Activated naive CD8-positive, alpha-beta T cell treated with anti-CD3 and anti-CD28 coated beads, Interleukin-2, amount 50 U/mL, for 16 hours (primary cell): ENCODE measurements at places on chromosomes 7 and 10.

- no peak for DNase-seq
These were observed 107.1 kb upstream of the ITGB1 start for GRCh38 chr10:33065111-33065510.

- DNase-seq = no peak
These were observed 224.8 kb downstream of the DNAJB9 start for GRCh38 chr7:108794466-108794865.

DNA sequence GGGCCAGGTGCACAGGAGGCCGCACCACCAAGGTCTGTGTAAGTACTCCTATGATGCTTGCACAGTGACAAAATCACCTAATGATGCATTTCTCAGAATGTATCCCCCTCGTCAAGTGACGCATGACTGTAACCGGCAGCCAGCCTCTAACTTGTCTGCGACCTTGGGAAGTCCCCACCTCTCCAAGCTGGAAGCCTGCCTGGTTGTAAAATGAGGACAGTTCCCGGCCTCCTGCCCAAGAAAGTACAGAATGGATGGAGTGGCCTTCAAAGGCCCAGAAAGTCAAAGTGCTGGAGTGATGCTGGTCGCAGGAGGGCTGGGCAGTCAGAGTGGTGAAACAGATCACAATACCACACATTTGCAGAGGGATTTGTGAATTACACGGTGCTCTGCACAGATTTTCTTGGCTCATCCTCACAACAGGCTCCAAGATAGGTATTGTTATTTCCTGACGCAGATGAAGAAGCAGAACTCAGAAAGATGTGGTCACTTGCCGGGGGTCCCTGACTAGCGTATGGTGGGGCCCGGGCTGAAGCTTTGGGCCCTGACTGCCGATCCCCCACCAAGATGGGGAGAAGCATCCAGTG, 22.8 kb downstream of the SPOCK2 start:
- DNase-seq = no peak

- no peak for DNase-seq
These were observed 33.9 kb upstream of the SVIL start for GRCh38 chr10:29668628-29669027.

DNA sequence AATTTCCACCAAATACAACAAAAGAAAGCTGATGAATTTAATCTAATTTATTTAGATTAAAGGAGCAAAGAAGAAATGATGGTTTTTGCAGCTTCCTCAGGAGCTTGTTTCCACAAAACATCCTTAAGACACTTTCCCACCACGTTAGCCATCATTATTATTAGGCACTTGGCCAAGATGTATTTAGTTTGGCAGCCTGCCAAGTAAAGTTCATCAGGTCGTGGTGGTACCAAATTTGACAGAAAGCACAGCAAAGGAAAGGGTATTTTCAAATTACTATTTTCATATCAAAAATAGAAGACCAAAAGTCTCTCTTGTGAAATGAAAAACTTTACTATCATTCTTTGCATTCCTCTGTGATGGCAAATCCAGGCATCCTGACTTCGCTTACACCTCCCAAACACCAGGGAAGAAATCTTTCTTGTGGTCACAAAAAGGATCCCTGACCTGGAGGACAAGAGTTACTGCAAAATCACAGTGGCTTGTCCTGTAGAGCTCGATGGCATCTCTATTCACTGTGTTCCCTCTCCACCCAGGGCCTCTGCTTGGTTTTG, 123.1 kb upstream of the INHBA start:
- DNase-seq = no peak

DNA sequence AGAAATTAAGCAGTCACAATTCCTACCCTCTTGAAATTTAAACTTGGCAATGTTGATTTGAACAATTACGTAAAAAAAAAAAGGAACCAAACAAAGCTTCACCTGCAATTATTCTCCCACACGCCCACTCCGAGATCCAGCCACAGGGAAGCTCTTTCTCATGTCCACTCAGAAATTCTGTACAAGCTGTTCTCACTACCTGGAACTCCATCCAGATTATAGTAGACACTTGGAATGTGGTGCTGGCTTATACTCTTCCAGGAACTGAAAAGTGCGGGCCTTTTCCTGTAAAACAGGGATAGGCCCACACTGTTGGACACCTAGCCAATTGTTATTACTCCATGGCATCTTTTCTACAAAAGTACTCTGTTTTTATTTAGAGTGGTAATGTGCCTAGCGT, 20.3 kb upstream of the TOMM7 start:
- DNase-seq = no peak

DNA sequence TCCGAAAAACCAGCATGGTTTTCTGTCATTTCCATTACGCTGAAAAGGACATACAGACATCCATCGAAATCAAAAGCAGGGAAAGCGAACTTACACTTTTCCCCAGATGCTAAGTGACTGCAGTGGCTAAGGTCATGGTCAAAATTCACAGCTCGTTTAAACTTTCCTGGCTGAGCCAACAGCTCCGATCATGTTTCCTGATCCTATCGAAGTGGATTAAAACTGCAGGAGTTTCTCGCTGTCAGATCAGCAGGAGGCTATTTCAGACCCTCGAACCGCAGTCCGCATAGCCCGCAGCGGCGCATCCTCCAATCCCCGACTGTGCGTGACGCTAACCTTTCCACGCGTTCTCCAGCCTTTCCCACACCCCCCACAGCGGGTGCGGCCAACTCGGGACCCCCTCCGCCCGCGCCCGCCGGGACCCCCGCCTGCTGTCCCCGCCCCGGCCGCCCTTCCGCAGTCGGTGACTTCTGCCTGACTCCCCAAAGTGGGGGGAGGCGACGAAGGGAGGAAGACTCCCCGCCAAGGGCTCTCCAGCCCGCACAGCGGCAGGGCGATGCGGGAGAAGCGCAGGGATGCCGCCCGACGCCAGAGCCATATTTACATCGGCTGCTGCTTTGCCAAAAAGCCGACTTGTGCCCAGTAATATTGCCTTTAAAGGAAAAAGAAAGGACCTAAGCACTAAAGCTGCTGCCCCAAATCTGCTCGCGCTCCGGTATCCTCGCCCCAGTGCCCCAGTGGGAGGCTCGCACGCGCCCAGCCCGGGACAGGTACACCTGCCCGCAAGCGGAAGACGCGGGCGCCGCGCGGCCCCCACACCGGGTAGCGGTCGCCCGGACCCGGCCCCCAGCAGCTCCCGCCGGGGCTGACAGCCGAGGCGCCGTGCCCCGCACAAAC, 1.2 kb downstream of the PIP4K2A start:
- DNase-seq = no peak

- no peak for DNase-seq
These were observed 269.5 kb upstream of the AKR1E2 start for GRCh38 chr10:4556527-4556926.

DNA sequence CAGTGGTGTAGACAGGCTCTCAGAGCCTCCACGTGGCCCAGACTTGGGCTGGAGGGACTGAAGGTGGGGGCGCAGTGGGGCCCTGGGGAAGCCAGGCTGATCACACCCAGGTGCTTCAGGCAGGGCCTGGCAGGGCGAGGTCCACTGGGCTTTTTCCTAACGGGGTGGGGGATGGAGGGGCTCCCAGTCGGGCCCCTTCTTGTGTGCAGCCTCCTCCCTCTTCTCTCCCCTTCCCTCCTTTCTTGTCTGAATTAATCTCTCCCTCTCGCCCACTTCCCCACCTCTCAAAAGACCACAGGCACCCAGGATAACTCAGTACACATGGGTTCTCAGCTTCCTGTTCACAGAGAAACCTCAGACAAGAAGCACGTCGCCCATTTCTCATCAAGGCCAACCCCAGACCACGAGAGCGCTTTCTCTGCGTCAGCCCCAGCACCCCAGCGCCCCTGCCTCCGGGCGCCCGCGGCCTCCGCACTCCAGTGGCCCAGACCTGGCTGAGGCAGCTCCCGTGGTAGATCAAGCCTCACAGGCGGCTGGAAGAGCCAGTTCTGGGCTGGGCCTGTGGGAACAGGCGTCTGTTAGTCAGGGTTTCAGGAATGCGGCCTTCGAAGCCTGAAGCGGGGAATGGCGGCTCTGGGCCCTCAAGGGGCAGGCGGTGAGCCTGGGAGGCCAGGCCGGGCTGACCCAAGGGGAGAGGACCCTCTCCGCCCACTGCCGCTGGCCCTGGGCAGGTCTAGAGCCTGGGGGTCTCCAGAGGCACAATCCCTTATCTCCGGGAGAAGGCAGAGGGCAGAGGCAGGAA, 50.6 kb downstream of the PWWP2B start:
- peak; percentile 27 for DNase-seq

GRCh38 chr7:36037121-36037662, 115.9 kb upstream of the EEPD1 start:
- no peak for DNase-seq

- no peak for DNase-seq
These were observed 163.5 kb upstream of the TMEM72 start for GRCh38 chr10:44747593-44748172.

DNA sequence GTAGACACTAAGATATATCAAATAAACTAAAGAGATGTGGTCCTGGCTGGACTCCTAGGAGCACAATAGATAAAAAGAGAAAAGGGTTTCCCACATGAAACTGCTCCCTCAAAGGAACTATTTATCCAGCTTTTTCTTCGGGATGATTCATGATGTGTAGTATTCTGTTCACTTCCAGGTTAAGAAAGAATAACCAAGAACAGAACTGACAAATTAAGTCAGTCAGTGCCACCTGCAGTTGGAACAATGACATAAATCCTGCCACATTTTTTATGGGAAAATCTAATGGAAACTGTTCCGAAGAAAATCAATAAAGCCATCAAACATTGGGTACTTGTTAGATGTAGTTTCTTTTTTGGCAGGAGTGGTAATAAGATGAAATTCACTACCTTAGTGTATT, 87.1 kb downstream of the POLR1F start:
- DNase-seq = no peak

DNA sequence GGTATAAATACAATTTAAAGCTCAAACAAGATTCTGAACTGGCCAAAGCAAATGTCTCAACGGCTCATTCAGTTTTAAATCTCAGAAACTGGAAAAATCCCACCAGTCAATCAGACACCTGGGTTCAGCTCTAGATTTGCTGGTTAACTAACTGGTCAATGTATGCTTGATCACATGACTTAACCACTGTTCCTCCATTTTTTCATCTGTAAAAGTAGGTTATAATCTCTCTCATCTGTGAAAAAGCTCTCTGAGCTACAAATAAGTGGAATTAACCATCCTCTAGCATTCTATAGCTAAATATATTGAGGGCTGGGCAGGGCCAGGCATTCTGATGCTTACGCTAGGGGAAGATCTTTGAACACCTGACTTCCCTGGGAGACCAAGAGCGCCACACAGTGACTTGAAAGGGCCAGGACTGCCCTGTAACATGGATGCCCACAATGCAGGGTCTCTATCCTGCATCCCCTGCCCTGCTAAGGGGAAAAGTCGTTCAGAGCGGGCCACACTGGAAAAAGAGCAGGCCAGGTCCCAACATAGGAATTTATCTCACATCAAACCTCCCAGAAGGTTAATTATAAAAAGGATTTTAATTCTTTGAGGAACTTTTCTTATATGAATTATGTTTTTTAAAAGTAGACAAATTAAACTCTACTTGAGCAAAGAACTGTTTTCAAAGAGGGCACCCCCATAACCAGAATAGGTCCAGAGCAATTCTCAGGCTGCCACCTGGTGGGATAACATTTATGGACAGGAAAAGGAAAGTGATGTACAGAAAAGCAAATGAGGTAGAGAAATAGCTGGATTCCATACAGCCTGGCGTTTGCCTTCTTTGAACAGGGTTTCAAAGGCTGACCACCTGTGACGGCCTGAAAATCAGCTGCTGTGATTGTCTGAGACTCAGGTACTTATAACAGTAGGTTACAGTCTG, 1.8 kb downstream of the RP9 start:
- DNase-seq = no peak

- DNase-seq = no peak
These were observed 1155.2 kb upstream of the AUTS2 start for GRCh38 chr7:68442931-68443631.

- DNase-seq = no peak
These were observed 43.9 kb downstream of the STK32C start for GRCh38 chr10:132263866-132264265.

GRCh38 chr10:12501324-12501723, 152.0 kb downstream of the CAMK1D start:
- no peak for DNase-seq

DNA sequence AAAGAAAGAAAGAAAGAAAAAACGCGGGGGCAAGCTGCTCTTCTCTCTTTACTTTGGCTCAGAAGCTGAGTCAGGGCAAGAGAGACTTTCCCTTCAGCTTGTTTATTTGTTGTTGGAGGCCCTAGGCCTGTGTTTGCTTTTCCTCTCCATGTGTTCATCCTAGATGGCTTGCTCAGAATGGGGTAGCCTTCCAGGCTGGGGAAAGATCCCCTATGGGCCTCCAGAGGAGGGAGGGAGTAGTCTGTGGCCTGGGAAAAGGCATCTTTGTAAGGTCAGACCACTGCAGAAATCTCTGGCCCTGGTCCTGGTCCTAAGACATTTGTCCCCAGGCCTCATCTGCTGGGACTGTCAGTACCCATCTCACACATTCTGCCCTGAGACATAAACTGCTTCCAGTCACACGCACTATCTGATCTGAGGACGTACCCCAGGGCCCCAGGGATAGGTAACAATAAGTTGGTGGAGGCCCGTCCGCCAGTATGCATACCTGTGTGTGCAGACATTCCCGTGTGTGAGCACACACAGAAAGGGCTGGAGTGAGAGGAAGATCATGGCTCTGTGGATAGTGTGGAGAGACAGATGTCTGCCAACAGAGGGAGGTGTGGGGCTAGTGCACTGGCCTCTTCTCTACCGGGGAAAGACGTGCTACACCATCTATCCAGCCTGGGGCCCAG, 4.9 kb upstream of the SCD start:
- DNase-seq = no peak

- no peak for DNase-seq
These were observed 27.6 kb downstream of the DRGX start for GRCh38 chr10:49368256-49368655.

DNA sequence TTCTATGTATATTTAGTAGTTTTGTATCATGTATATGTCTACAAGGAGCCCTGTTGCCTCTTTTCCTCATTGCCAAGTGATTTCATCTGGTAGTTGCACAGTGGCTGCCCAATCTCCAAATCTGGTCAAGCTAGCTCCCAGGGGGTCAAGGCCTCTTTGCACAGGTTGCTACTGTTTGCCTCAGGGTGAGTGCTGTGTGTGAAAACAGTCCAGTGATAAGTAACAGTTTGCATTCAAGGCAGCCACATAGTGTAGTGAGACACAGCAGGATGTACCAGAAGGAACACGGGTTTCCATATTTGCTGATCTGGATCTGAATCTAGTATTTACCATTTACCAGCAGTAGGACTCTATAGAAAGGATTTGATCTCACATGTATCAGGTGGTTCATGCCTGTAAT, 13.3 kb upstream of the EPC1 start:
- DNase-seq = no peak

DNA sequence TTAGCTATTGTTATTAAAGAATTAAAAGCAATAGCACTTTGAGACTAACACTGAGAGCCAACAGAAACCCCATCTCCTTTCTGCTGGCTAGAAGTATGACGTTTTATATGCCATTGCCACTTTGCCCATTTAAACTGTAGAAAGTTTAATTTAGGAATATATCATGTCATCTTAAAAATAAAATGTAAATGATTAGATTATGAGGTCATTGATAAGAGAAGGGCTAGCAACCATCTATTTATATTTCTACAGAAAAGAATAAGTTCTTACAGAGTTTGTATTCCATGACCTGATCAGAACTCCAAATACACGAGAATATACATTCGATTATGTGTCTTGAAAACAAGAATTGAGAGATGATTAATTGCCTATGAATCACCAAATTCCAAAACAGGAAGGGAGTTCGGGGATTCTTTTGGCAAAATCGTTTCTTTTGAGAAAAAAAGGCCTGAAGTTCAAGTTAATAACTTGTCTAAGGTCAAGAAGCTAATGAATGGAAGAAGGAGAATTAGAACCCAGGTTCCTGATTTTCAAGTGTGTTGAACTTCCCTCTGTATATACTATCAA, 227.0 kb downstream of the TRIL start:
- no peak for DNase-seq
